Natural killer cell treated with Interleukin-12 subunit alpha and Interleukin-12 subunit beta and Interleukin-15 and Interleukin-18, amount 100 ng/mL, for 72 hours (primary cell): ENCODE measurements at places on chromosomes 7 and 10. TPM values are rescaled to one million over a fixed set of nuclear protein-coding genes. Genes with fewer than 3 reads are reported as not detected.

- no peak overlapping the region for H3K27ac ChIP-seq
- no peak overlapping the region for H3K4me3 ChIP-seq
- H3K4me1 ChIP-seq: peaks cover 23% of the 10 kb centered on the region
- H3K36me3 ChIP-seq: no peaks in the 10 kb centered on the region
- no peak for DNase-seq
Measured at GRCh38 chr10:121734589-121735045, 136.4 kb upstream of the FGFR2 start.

DNA sequence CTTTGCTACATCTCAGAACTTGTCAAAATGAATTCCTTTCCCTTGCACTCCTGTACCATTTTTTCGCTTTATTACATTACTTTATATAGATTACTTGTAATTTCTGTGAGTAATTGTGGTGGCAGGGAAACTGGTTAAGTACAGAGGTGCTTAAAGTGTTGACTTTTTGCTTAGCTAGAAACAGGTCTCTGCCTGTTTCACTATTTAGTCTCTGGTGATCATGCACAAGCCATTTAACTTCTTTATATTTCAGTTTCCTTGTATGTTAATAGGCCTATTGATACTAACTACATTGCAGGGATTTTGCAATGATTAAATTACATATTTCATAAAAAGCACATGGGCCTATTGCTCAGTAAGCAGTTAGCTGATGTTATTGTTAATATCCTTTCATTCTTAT, 233.8 kb downstream of the PRKG1 start:
- no peaks in the 10 kb centered on the region for H3K27me3 ChIP-seq
- H3K27ac ChIP-seq: no peak overlapping the region
- DNase-seq: no peak
- no peaks in the 10 kb centered on the region for H3K36me3 ChIP-seq
- H3K4me1 ChIP-seq: no peaks in the 10 kb centered on the region
- no peak overlapping the region for H3K4me3 ChIP-seq

- no peaks in the 10 kb centered on the region for H3K27me3 ChIP-seq
- H3K36me3 ChIP-seq: no peaks in the 10 kb centered on the region
- no peaks in the 10 kb centered on the region for H3K4me1 ChIP-seq
- DNase-seq: no peak
- no peak overlapping the region for H3K27ac ChIP-seq
- H3K4me3 ChIP-seq: no peak overlapping the region
Measured at GRCh38 chr10:3992382-3993178, 207.6 kb upstream of the KLF6 start.

EBF3 gene
- not detected for total RNA-seq

ATE1 gene
- total RNA-seq: 27.7 TPM

GRCh38 chr10:120431251-120431651, 25.8 kb upstream of the PLPP4 start:
- DNase-seq: no peak
- H3K27me3 ChIP-seq: peaks cover 16% of the 10 kb centered on the region
- H3K36me3 ChIP-seq: no peaks in the 10 kb centered on the region
- no peaks in the 10 kb centered on the region for H3K4me1 ChIP-seq

DNA sequence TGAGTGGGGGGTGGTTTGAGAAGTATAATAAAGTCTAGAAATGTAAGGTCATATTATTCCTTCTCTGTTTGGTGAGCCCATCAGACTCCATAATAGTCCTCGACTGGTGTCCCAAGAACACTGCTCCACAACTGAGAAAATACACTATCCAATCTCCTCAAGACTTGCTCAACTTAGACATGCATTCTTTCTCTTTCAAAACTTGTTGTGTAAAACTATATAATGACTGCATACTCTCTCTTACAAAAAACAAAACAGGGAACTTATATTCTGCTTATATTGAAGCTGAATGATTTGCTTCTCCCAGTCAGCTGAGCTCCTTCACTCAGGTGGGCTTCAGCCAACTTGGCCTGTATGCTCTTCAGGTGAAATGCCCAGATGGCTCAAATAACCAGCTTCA, 204.7 kb downstream of the ZNF365 start:
- DNase-seq: no peak
- peaks cover 2% of the 10 kb centered on the region for H3K4me1 ChIP-seq
- H3K27ac ChIP-seq: no peak overlapping the region
- no peaks in the 10 kb centered on the region for H3K36me3 ChIP-seq
- H3K27me3 ChIP-seq: peaks cover 7% of the 10 kb centered on the region

ASB15 gene
- not detected for total RNA-seq

DNA sequence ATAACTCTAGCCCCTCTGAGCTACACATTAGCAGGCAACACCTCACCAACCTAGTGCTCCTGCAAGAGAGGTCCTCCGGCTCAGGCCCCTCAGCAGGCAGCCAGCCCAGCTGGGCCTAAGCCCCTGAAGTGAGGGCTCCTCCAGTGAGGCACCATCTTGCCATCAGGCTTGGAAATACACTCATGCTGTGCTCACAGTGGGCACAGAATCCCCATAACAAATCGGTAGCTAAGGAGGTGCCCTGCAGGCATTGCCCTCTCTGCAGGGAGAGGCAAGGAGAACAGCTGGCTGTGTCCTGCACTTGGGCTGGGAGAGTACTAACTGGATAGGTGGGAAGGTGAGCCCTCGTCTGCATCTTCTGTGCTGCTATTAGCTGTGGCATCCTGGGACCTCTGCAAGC, 3.7 kb upstream of the C10orf71 start:
- DNase-seq: no peak
- no peak overlapping the region for H3K27ac ChIP-seq
- H3K27me3 ChIP-seq: no peaks in the 10 kb centered on the region
- H3K36me3 ChIP-seq: no peaks in the 10 kb centered on the region
- peaks cover 19% of the 10 kb centered on the region for H3K4me1 ChIP-seq

DNA sequence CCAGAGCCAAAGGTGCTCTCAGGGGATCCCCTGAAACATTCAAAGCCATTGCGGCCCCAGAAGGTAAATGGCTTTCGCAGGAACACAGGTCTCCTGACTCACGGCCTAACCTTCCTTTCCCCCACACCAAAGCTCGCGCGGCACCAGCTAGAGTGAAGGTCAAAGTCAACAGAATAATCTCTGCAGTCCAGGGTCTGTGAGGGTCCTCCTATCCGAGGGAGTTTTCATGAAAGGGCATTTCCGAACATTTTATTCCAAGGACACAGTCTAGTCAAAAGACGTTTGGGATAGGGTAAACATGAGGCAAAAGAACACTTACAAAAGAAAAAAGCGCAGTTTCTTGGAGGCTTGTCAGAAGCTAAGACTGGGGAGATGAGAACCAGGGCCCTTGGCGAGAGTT, 559 bp upstream of the STEAP2 start:
- DNase-seq: no peak
- H3K27me3 ChIP-seq: peaks cover 15% of the 10 kb centered on the region
- H3K27ac ChIP-seq: no peak overlapping the region
- peaks cover 5% of the 10 kb centered on the region for H3K4me1 ChIP-seq
- no peaks in the 10 kb centered on the region for H3K36me3 ChIP-seq

DNA sequence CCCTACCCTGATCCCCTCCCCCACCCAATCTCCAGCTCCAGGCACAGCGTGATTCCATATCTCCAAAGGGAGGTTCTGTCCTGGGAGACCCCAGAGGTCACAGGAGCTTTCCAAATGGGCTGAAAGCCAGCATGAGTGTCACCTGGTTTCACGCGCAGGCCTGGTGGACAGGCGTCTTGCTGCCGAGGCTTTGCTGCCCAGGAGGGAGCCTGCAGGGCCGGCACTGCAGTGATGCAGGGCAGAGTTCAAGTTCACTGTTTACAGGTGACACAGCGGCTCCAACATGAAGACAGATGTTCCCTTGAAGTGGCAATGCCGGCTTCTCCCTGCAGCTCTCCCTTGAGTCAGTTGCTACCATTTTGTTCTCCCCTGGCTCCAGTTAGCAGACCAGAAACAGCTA, 104.3 kb downstream of the TCERG1L start:
- no peaks in the 10 kb centered on the region for H3K4me1 ChIP-seq
- H3K27me3 ChIP-seq: no peaks in the 10 kb centered on the region
- no peak for DNase-seq
- H3K36me3 ChIP-seq: no peaks in the 10 kb centered on the region

- no peaks in the 10 kb centered on the region for H3K4me1 ChIP-seq
- H3K4me3 ChIP-seq: no peak overlapping the region
- H3K27ac ChIP-seq: no peak overlapping the region
- no peak for DNase-seq
- no peaks in the 10 kb centered on the region for H3K36me3 ChIP-seq
Measured at GRCh38 chr10:29186221-29186620, 102.6 kb upstream of the LYZL1 start.

GRCh38 chr7:117069379-117069778, 116.1 kb downstream of the ST7 start:
- no peak overlapping the region for H3K27ac ChIP-seq
- H3K4me1 ChIP-seq: peaks cover 28% of the 10 kb centered on the region
- no peak overlapping the region for H3K4me3 ChIP-seq
- H3K27me3 ChIP-seq: no peaks in the 10 kb centered on the region
- no peak for DNase-seq

DNA sequence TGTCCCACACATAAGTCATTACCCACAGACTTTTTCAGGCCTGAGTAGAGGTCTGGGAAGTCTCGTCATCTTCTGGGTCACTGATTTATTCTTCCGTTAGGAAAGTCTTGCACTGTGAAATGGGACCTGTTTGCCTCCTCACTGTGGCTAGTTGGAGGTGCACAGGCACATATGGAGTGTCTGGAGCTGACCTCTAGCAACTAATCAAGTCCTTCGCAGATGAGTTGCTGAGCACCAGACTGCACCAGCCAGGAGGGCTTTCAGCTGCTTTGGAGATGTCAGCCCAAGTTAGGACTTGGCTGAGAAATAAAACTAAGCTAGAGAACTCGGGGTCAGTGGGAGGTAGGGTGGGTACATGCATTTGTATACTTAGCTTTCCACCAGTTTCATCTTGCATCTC, 578.0 kb downstream of the GRID1 start:
- H3K36me3 ChIP-seq: no peaks in the 10 kb centered on the region
- no peak for DNase-seq
- no peak overlapping the region for H3K27ac ChIP-seq
- H3K4me1 ChIP-seq: no peaks in the 10 kb centered on the region
- no peaks in the 10 kb centered on the region for H3K27me3 ChIP-seq
- H3K4me3 ChIP-seq: no peak overlapping the region

DNA sequence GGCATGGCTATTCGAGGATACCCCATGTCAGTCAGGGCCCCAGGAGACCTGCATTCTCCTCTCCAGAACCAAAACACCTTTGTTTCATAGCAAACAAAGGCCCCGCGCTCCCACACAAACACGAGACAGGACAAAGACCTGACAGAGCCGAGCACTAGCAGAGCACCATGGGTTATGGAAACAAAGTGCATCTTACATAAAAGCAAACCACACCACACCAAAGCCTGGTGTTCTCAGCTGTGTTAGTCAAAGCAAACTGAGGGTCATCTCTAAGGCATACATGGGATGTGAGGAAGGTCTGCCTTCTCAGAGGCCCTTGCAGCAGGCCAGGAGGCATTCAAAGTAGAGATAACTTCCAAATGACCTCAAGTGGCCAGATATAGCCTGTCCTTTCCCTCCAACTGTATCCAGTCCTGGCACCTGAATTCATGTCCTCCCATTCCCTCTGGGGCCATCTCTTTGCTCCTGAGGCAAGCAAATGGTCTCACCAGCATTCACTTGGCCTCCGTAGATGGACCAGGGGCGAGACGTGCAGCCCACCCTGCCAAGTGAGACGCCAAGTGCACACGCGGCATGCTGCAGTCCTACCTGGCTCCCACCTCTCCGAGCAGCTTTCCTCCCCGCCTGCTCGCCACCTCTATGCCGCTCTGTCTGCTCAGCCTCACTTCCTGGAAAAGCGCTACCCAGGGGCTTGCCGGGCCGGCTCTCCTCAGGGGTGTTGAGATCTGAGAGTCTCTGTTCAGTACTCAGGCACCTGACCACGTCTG, 45.3 kb upstream of the PDLIM1 start:
- H3K27ac ChIP-seq: no peak overlapping the region
- no peaks in the 10 kb centered on the region for H3K4me1 ChIP-seq
- DNase-seq: no peak
- H3K36me3 ChIP-seq: no peaks in the 10 kb centered on the region

TMEM196 gene
- not detected for total RNA-seq

SPDYE1 gene
- total RNA-seq: not detected

DNA sequence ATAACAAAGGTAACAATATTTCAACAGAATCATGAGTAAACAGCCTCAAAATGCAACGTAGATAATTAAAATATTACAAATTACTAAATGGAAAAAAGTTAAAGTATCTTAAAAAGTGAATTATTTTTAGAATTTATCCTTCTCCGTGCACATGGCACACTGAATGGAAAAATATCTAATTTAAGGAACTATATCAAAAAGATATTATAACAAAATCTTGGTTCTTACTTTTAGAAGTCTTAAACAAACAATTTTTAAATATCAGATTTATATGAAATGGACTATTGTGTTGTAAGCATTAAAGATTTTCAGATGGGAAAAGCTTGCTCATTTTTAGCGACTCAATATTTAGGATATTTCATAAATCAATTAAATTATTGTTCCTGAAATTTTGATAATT, 72.0 kb downstream of the AGMO start:
- no peaks in the 10 kb centered on the region for H3K4me1 ChIP-seq
- no peaks in the 10 kb centered on the region for H3K27me3 ChIP-seq
- DNase-seq: no peak
- H3K4me3 ChIP-seq: no peak overlapping the region
- H3K36me3 ChIP-seq: no peaks in the 10 kb centered on the region
- H3K27ac ChIP-seq: no peak overlapping the region

DNA sequence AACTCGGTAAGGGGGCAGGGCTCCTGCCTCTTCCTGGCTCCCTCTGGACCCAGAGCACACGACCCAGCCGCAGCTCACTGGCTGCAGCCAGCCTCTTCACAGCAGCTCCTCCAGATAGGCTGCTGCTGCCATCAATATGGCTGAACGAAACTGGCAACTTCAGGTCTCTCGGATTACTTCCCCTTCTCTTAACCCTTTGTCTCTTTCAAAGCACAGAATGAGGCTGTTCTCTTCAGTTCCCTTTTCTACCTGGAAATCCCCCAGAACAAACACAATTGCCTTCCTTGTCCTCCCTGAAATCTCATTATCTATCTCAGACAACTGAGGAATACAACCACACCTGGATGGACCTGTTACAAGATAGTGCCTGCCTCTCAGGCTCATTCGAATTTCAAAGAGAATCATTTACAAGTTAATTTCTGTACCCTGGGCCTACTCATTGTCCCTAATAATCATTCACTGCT, 193.4 kb upstream of the MBL2 start:
- no peak for DNase-seq
- H3K27ac ChIP-seq: no peak overlapping the region
